ENCODE measurements at places on chromosomes 11 and 22.

- DNase-seq = no peak
Measured at GRCh38 chr11:122850076-122850631, 11.9 kb downstream of the CRTAM start.

GRCh38 chr11:64095949-64096348 is 60.2 kb downstream of the FLRT1 start:
- DNase-seq = peak; percentile 58

DNA sequence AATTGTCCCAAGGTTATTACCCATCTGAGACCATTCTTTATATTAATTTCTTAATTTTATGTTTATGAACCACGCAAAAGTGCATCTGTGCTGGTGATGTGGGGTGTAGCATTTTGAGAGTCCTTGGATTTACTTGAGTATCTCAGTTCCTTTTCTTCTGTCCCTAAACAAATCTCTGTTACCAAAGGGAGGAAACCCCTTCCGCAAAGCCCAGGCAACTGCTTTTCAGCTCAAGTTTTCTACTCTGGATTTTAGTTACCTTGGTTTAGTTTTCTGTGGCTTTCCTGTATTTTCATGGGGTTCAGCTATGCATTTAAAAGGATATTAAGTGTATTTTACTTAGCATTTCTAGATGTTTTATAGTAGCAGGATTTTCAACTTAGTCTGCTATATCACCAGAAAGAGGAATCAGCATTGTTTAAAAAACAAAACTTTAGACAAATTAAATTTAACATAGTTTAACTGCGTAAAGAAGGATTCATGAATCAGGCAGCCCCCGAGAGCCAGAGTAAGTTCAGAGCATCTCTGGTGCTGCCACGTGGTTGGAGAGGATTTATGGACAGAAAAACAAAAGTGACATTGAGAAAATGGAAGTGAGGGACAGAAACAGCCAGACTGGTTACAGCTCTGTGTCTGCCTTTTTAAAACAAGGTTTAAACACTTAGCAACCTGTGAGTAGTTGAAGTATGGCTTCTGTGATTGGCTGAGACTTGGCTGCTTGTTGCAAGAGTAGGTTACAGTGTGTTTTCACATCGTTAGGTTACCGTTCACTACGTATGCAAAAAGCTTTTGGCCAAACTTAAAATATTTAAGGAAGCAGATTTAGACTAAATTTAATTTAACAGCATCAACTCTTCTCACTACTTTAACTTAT is 9.6 kb downstream of the ADM start:
- DNase-seq = no peak

- DNase-seq = no peak
Measured at GRCh38 chr11:73412308-73412707, 36.1 kb downstream of the RELT start.

DNA sequence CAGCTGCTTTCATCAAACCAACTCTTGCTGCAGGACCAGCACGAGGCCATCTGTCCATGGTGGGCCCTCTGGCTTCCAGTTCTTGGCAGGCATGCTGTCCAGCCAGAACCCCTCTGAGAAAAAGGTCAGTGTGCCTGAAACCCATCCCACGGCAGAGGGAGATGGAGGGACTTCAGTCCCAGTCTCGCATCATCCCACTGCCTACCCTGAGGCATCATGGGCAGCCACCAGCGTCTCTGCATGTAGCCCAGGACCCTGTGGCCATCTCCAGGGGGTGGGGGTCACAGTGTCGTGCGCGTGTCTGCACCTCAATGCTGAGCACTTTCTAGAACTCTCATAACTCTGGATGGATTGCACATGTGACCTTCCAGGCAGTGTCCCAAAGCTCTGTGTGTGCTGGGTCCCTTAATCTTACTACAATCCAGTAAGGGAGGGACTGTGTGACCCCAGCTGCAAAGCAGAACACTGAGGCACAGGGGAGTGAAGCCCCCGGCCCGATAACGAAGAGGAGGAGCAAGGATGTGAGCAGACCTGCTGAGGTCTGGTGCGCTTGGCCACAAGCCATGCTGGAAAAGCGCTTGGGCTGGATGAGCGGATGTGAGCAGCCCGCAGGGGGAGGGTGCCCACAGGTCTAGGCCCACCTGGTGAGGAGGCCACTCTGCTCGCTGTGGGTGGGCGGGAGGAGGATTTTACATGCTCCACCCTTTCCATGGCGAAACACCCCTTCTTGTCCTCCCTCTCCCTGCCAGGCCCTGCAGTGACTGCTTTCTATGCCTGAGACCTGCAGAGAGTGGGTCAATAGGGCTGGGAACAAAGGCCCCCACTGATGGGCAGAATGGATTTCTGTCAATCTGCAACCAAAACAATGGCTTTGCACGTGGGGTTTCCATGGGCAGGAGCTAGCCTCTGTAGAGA is 1401.0 kb downstream of the BRD1 start:
- no peak for DNase-seq

DNA sequence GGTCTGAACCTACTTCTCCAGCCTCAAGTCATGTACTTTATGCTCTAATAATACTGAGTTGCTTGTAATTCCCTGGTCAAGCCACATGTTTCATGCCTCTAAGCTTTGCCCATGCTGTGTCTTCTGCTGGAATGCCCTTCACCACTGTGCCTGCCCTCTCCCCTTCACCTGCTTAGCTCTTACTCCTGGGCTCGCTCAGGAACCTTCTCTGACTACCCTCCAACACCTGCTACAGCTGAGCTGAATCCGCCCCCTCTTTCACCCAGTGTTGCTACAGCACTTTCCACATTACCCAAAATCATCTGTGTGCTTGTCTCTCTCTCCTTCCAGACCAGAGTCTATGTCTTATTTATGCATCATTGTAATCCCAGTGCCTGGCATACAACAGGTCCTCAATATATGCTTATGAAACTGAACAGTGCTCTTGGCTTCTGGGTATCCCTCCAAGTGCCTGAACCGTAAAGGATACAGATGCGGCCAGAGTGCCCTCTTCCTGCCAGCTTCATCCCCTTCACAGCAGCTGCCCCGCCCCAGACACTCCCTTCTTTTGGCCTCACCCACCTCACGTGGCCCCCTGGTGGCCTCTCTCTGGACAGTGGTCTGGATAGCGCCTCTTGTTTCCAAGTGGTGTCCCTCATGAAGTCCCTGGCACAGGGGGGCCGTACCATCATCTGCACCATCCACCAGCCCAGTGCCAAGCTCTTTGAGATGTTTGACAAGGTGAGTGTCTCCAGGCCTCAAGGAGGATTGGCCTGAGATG is 7.1 kb downstream of the ABCG4 start:
- DNase-seq = no peak

GRCh38 chr11:44596525-44597276 is 31.2 kb downstream of the CD82 start:
- DNase-seq = no peak

GRCh38 chr22:45587638-45588505 is 83.8 kb upstream of the ATXN10 start:
- DNase-seq = no peak

GRCh38 chr11:34261820-34262219 is 96.0 kb downstream of the ABTB2 start:
- no peak for DNase-seq

- no peak for DNase-seq
Measured at GRCh38 chr11:23586173-23586572, 725.9 kb upstream of the CCDC179 start.

DNA sequence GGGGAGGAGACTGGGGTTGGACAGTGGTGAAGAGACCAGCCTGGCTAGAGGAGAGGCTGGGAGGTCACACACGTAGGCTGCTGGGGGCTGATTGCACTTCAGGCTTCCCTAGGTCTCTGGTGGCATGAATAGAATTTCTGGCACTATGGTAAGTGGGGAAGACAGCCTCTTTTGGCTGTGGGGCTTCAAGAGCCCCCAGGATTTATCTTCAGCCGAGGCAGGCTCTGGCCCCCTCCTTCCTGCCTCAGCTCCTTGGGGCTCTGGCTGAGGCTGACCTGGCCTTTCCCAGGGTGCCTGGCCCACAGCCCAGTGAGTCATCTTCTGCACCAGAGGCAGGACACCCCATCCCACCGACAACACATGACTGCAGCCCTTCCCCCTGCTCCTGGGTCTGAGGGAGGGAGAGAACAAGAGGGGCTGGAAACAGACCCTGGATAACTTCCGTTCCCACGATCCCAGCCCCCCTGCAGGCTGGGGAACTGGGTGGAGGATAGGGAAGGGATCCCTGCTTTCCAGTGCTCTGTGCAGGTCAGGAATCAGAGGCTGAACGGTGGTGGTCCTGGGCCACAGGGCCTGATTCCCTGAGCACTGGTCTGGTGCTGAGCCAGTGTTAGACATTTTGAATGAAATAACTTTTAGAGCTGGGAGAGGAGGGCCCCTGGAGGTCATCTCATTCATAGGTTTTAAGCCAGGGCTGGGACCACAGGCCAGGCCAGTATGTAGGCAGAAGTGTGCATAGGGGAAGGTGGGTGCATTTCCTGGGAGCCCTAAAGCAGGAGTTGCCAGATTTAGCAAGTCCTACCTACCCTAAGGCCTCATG is 26.5 kb downstream of the ARHGEF17 start:
- no peak for DNase-seq

GRCh38 chr22:49586873-49587272 is 240.8 kb downstream of the BRD1 start:
- DNase-seq = no peak

Measured in NCI-H1105 (cell line).